Smooth muscle cell of bladder (primary cell): ENCODE measurements at places on chromosomes 2 and 18. TPM values are rescaled to one million over a fixed set of nuclear protein-coding genes. Genes with fewer than 3 reads are reported as not detected.

Gene ASIC4
- total RNA-seq, result under 0.01 and 0.37 TPM in 2 replicates

Gene C2orf81
- total RNA-seq, result 0.57 and 0.83 TPM in 2 replicates

Gene RGPD3
- 0.09 and 0.14 TPM in 2 replicates for total RNA-seq

Gene C2orf74
- total RNA-seq, result 8.7 and 14.6 TPM in 2 replicates

Gene OSBPL6
- total RNA-seq, result 1.1 and 1.4 TPM in 2 replicates

Gene POTEC
- total RNA-seq, result under 0.01 TPM in 1 of 2 replicates, not detected in the other

Gene OTOS
- not detected in 2 replicates for total RNA-seq

Gene SCN1A
- total RNA-seq, result 0.09 and 0.28 TPM in 2 replicates

Gene RPRM
- total RNA-seq, result not detected in 2 replicates

Gene WDSUB1
- 8.8 and 9.0 TPM in 2 replicates for total RNA-seq

Gene HDLBP
- 1,715 and 1,919 TPM in 2 replicates for total RNA-seq

Gene CHRNA1
- 0.09 and 0.14 TPM in 2 replicates for total RNA-seq

Gene DTNA
- 7.4 and 11.7 TPM in 2 replicates for total RNA-seq

Gene ASXL3
- 0.43 and 0.46 TPM in 2 replicates for total RNA-seq

Gene CABYR
- total RNA-seq, result 3.6 and 4.2 TPM in 2 replicates

Gene C2orf72
- total RNA-seq, result under 0.01 and 0.83 TPM in 2 replicates

Gene ASB18
- not detected in 2 replicates for total RNA-seq

Gene ANKRD62
- not detected in 2 replicates for total RNA-seq

Gene MARCHF4
- 0.28 and 0.37 TPM in 2 replicates for total RNA-seq

Gene SPDYA
- 0.71 and 1.4 TPM in 2 replicates for total RNA-seq

Gene SNORC
- 0.57 and 0.92 TPM in 2 replicates for total RNA-seq

Gene TRPM8
- total RNA-seq, result under 0.01 TPM in 1 of 2 replicates, not detected in the other

Gene CROCC2
- 0.09 and 0.14 TPM in 2 replicates for total RNA-seq
